ENCODE measurements at places on chromosomes 16 and 17.

GRCh38 chr16:57791195-57791892 is 10.9 kb downstream of the KIFC3 start:
- no peak for DNase-seq

- no peak for DNase-seq
Measured at GRCh38 chr17:74296548-74296936, 22.5 kb downstream of the DNAI2 start.

- no peak for DNase-seq
Measured at GRCh38 chr17:71071837-71072236, 902.5 kb downstream of the KCNJ2 start.

- no peak for DNase-seq
Measured at GRCh38 chr17:31853911-31854470, 5.1 kb downstream of the COPRS start.
